ENCODE measurements at places on chromosomes 5 and 9.

- no peak for DNase-seq
Measured at GRCh38 chr9:32533336-32533735, 7.3 kb upstream of the RIGI start.

DNA sequence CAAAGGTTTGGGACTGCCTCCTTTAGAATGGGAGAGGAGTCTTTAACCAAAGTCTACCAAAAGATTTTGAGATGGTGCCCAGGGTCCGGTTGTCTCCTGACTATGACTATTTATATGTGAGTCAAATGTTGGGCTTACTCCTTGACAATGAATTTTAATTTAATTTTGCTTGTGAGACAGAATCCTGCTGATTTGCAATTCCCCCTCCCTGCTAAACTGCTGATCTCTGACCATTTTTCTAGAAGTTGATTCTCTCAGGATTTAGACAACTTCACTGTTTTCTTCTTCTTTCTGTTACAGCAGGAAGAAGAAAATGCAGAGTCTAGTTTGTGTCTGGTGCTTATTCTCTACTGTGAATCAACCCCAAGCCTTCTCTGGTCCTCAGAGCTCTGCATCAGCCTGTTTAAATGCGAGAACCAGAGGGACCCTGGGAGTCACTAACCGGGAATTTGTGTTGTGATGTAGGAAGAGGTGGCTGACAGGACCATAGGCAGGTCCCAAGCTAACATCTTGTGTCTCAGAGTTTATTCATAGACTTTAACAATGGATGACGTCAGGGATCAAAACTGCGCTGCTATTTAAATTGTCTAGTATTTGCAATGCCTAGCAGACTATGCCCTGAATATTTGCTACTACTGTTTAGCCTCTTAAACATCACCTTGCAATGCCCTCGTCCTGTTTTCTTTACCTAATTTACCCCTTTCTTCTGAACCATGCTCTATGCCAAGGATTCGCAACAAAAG, 124.0 kb upstream of the TAF11L2 start:
- no peak for DNase-seq

GRCh38 chr5:58239045-58239444, 220.8 kb downstream of the PLK2 start:
- DNase-seq, result peak; percentile 4

DNA sequence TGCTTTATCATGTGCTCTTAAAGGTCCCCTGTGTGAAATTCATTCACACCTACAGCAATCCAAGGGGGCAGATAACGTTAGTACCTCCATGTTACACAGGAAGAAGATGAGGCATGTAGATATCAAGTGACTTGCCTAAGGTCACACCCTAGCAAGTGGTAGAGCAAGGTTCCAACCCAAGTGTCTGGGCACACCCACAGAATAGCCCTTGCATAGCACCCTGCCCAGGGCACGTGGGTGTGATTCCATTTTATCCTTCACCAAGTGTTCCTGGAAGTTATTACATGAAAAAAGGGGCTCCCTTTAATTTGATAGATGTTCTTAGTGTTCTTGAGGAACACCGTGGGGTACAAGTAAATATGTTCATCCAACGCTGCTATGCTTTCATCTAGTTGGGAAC, 4.9 kb downstream of the TMEM171 start:
- DNase-seq, result no peak

GRCh38 chr9:12854221-12854620, 79.4 kb downstream of the LURAP1L start:
- DNase-seq, result no peak

DNA sequence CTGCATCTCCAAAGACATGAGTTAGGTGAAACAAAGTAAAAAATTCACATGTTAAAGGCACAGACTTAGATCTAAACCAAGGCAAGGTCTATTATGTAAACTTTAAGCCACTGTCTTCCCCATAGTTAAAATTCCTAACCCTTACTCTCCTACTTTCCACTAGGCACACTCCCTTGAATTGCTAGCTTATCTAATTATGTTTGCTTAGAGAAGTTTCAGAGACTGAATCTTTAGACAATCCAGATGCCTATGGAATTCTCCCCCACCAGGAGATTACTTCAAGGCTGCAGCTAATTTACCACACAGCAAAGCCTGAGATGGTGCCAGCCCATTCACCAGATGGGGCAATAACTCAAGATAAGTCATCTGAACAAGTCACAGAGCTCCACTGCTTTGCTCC, 803.1 kb upstream of the COX7C start:
- no peak for DNase-seq

- DNase-seq, result no peak
Measured at GRCh38 chr5:140568443-140569063, 3.9 kb downstream of the SLC35A4 start.

- no peak for DNase-seq
Measured at GRCh38 chr5:141850786-141851185, 27.4 kb downstream of the PCDH1 start.

GRCh38 chr5:126004636-126005035, 418.6 kb upstream of the GRAMD2B start:
- no peak for DNase-seq

GRCh38 chr9:126450668-126451205, 124.1 kb downstream of the MVB12B start:
- no peak for DNase-seq

DNA sequence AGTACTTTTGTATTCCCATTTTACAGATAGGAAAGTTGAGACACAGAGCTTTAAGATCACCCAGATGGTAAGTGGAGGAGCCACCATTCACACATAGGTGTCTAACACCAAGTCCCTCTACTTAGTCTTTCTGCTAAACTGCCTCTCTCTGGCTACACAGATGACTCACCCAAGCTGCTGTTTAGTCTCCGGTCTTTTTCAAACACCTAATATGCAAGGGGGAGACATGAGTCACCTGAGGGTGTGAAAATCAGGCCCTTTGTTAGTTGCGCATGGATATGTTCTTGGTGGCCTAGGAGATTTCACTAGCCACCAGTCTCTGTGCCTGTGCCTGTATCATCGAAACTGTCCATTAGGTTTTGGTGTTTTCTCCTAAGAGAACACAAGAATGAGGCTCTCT, 117.8 kb downstream of the MAST4 start:
- no peak for DNase-seq
